Bladder microvascular endothelial cell (primary cell): ENCODE measurements at places on chromosomes 4 and X. TPM values are rescaled to one million over a fixed set of nuclear protein-coding genes. Genes with fewer than 3 reads are reported as not detected.

The TMSB15A gene
- 0.82 and 1.8 TPM in 2 replicates for total RNA-seq

The TMEM192 gene
- total RNA-seq = 2.9 and 16.9 TPM in 2 replicates

The HSFX3 gene
- not detected in 2 replicates for total RNA-seq

The MBTPS2 gene
- total RNA-seq = 2.9 and 11.0 TPM in 2 replicates

The NXF3 gene
- total RNA-seq = not detected in 2 replicates

The BEX2 gene
- 1.3 and 1.5 TPM in 2 replicates for total RNA-seq
